ENCODE measurements at places on chromosomes 7 and 10. TPM values are rescaled to one million over a fixed set of nuclear protein-coding genes. Genes with fewer than 3 reads are reported as not detected.

PNLIPRP2 gene
- not detected for total RNA-seq

SLC37A3 gene
- total RNA-seq: 58.7 TPM

ZNF853 gene
- total RNA-seq: 0.53 TPM

TET1 gene
- total RNA-seq: under 0.01 TPM

ADRB1 gene
- 1.8 TPM for total RNA-seq

TNKS2 gene
- total RNA-seq: 56.5 TPM

PILRA gene
- not detected for total RNA-seq

NUTM2E gene
- total RNA-seq: 0.13 TPM

PSMG3 gene
- total RNA-seq: 50.8 TPM

GIMAP1 gene
- not detected for total RNA-seq

MSANTD7 gene
- 21.4 TPM for total RNA-seq

MYO3A gene
- not detected for total RNA-seq

PRTFDC1 gene
- total RNA-seq: 2.4 TPM

NKX1-2 gene
- 2.1 TPM for total RNA-seq

DYDC2 gene
- not detected for total RNA-seq

DNA sequence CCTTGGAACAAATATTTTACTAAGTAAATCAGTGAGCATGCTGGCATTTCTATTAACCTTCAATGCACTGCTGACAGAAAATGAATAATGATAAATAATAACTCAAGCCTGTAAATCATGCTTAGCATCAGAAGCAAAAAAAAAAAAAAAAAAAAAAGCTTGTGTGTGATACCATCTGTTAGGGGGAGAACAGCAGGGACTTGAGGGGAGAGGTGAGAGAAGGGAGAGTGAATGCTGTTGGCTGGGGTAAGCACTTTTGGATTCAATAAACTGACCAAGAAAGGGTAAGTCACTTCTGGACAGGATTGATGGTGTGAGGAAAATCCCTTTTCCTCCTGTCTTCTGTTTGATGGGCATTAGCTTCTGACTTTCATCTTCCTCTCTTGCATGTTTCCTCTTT, 996.4 kb downstream of the KCNMA1 start:
- DNase-seq: no peak

GRCh38 chr7:107725138-107725740, 18.7 kb upstream of the CBLL1 start:
- DNase-seq: peak; percentile 82

DNA sequence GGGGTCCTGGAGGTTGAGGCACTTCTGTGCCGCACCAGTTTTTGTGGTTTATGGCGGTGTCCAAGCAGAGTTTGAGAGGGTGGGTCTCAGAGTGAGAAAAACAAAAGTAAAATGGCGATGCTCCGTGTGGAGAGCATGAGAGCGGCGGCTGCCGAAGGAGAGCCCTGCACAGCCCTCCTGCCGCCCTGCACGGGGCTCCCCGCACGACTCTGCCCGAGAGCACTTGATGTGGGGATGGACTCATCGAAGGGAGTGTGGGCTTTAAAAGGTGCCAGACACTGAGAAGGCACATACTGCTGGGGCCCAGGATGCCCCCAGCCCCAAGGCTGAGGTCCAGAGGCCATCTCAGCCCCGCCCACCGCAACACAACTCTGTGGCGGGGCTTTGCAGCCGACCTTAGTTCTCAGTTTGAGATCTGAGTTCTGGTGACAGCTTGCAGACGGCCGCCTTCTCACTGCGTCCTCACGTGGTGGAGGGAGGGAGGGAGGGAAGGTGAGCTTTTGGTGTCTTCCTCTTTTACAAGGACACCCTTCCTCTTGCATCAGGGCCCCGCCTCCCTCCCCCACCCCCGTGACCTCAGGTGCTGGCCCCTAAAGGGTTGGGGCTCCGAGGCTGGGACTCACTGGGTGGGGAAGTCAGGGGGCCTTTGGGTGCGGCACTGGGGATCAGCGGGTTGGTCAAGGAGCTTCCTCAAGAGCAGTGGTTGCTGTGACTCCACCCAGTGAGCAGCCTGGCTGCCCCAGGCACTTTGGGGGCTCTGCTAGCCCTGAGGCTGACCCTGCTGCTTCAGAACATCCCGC, 69.1 kb downstream of the NKX6-2 start:
- no peak for DNase-seq

- DNase-seq: no peak
These were observed 428.8 kb upstream of the C7orf33 start for GRCh38 chr7:148161776-148162175.

DNA sequence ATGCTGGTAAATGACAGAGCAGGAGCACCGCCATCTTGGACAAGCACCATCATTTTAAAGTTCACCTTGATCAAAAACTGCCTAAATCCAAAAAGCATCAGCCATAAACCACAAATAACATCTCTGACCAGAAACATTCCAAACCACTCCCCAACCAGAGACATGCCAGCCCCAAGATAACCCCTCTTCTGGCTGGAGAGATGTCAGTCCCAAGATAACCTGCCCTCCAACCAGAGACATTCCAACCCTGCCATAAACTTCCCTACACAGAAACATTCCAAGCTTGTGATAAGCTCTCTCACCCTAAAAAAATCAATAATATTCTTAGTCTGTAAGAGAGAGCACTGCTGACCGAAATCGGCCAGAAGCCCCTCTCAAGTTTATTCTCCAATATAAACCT, 659.3 kb downstream of the XPNPEP1 start:
- DNase-seq: no peak

DNA sequence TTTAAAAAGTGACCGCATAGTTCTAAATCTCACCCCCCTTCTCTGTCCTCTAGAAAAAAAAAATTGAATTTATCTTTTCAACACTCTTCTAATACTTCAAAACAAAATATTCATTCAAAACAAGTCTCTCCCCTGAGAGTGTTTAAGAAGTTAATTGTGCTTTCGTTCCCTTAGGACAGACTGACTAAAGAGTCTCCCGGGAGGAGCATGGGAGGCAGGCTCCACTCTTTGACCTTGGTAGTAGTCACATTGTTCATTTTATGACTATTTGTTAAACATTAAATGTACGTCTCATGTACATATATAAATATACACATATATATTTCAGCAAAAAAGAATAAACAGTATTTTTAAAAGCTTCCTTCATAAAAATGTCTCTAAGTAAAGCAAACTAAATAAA, 35.3 kb upstream of the SPOCK2 start:
- no peak for DNase-seq

- DNase-seq: no peak
These were observed 153.3 kb downstream of the LRRTM3 start for GRCh38 chr10:67079126-67079525.

DNA sequence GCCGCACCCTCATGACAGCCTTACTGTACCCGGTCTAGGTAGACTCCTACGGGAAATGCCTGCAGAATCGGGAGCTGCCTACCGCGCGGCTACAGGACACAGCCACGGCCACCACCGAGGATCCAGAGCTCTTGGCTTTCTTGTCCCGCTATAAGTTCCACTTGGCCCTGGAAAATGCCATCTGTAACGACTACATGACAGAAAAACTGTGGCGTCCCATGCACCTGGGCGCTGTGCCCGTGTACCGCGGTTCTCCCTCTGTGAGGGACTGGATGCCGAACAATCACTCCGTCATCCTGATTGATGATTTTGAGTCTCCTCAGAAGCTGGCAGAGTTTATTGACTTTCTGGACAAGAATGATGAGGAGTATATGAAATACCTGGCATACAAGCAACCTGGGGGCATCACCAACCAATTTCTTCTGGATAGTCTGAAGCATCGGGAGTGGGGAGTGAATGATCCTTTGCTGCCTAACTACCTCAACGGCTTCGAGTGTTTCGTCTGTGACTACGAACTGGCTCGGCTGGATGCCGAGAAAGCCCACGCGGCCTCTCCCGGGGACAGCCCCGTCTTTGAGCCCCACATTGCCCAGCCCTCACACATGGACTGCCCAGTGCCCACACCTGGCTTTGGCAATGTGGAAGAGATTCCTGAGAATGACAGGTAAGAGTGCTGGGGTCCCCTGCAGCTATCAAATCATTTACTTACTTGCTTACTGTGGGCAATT, 8.5 kb upstream of the CHCHD1 start:
- DNase-seq: no peak

- DNase-seq: no peak
These were observed 13.4 kb upstream of the RASSF4 start for GRCh38 chr10:44946205-44946604.

DNA sequence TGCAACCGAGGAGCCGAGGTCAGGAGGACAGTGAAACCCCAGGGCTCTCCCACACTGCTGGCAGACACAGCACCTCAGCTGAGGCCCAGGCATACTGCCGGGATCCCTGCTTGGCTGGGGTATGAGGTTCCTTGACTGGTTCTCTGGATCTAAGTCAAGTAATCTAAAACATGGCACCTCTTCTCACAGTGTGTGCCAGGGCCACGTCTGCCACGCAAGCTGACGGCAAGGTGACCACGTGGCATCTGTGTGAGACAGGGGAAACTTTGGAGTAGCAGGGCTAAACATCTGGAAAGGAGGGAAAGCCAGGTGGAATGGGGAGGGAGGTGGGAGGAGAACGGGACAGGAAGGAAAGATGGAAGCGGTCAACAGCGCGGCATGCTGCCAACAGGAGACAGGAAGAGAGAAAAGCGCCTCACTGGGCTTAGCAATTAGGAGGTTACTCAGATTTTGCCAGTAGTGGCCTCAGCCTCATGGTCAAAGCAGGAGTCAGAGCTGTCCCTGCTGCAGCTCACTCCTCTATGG, 103.7 kb downstream of the CXCL12 start:
- no peak for DNase-seq

DNA sequence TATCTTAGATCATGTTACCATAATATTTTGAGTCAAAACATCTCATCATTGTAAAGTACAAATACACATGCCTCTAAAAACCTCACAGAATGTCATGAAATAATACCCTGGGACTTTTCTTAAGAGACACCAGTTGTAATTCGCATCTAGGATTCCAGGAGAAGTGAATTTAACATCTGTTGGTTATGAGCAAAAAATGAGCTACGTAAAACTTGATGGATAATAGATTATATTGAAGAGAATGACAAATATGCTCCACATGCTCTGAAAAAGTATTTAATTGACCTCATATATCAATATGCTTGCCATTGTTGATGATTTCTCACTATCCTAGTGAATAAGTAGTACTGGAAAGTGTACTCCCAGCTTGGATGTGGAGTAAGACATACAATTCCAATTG, 227.0 kb downstream of the BBS9 start:
- no peak for DNase-seq

- DNase-seq: no peak
These were observed 70.1 kb downstream of the IMMP2L start for GRCh38 chr7:111492234-111492633.

DNA sequence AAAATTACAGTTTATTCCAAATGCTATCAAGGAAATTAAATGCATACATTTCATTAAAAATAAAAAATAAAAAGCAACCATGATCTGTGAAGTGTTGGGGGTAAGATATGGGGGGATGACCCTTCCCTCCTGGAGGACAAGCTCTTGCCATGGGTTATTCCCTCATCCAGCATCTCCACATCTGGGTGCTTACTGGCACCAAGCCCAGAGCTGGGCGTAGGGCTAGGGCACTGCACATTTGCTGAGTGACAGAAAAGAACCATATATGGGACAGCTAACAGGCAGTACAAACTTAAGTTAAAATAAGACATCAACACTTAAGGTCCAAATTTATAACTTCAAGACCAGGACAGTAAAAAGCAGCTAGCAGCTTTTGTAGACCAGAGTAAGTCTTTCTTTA, 10.2 kb downstream of the CCDC6 start:
- no peak for DNase-seq

GRCh38 chr10:51501396-51501795, 198.0 kb downstream of the CSTF2T start:
- DNase-seq: no peak

DNA sequence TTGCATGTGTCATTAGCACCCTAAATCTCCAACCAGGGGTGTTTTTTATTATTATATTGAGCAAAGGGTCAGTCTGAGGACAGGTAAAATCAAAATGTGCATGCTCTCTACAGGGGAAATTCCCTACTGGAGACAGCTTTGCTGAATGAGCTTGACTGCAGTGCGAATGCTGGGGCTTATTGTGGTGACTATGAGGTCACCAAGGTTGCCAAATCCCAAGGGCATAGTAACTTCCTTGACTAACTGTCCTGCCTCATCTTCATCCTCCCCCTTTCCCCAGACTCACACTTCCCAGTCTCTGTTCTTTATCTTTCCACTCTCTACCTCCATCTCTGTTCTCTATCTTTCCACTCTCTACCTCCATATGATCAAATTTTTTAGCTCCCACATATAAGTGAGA, 22.9 kb upstream of the AOC1 start:
- DNase-seq: no peak

DNA sequence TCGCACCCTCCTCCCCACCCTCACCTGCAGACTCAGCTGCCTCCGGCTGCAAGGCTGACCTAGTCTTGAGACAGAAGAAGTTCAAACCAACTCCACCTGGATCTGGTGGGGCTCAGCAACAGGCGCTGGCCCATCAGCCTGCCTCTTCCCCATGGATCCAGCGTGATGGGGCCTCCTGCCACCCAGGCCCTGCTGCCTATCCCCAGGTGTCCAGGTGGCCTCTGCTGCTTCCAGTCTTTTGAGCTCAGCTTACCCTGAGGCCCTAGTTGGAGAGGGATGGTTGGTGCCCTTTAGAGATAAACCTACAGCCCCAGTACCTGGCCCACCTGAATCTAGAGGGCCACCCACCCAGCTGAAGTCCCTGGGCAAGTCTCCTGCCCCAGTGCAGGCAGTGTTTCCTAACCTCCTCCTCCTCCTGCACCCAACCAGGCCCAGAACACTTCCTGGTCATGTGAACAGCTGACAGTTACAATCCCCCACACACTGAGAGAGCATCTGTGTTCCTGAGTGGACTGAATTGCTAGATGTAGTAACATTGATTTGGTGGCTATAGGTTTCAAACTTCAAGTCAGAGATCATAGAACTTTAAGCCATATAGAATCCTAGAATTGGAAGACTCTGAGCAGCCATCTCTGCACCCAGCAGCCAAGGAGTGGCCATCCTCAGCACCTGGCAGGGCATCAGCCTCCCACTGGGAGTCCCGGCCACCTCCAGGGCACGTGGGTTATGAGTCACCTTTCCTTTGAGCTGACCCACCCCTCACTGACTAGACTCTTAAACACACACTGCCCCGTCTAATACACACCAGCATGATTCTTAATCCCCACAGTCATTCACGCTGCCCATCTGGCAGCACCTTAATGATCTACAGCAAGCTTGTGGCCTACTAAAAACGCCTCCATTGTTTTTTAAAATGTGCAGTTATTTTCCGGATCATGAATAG, 51.9 kb downstream of the ALOX5 start:
- DNase-seq: peak; percentile 34

DNA sequence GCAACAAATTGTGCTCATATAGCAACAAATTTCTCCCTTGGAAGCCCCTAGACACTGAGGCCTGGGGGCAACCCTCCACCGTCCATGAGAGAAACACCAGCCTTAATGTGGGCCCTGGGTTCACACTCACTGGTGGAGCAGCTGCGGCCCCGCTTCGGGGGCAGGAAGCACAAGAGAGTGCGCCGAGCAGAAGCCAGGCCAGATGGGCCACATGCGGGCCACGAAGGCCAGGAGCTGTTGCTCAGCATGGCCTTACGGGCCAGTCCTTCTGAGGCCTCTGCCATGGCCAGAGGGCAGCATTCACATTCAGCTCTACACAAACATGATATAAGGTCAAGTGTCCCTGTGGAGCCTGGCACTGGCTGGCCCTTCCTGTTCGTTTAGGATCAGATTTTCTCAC, 60.0 kb upstream of the VIPR2 start:
- no peak for DNase-seq

Measured in bronchial epithelial cell (primary cell).